ENCODE measurements at places on chromosomes 1 and 21.

GRCh38 chr1:158019171-158019868 lies 25.9 kb downstream of the KIRREL1 start:
- DNase-seq = peak; percentile 97

GRCh38 chr1:116031302-116031835 lies 55.1 kb downstream of the SLC22A15 start:
- no peak for DNase-seq

DNA sequence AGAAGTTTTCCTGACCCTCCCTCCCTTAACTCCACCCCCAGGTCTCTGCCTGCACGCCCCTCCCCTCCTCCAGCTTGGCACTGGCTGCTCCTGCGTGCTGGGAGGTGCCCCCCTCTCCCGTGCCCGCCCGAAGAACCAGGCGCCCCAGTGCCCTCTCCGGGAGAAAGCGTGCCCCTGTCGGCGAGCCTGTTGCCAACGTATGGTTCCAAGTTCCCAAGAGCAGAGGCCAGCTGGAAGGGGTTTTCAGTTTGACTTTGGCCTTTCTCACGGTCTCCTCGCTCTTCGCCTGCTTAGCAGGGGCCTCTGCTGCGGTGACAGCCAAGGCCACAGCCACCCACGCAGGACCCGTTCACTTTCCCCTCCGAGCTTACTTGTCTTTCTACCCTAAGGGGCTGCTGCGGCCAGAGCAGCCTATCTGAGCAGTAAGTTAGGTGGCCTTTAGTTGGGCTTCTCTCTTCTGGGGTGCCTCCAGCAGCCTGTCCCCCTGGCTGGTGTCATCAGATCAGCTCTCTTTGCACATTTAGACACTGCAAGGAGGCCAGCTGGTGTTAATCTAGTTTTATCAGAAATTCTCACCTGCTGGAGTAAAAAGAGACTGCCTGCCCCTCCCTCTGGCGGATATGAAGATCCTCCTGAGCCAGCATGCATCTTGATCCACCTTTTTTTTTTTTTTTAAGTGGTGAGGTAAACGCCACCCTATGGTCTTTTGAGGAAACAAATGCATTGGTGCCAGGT lies 1.5 kb downstream of the STUM start:
- DNase-seq = no peak

DNA sequence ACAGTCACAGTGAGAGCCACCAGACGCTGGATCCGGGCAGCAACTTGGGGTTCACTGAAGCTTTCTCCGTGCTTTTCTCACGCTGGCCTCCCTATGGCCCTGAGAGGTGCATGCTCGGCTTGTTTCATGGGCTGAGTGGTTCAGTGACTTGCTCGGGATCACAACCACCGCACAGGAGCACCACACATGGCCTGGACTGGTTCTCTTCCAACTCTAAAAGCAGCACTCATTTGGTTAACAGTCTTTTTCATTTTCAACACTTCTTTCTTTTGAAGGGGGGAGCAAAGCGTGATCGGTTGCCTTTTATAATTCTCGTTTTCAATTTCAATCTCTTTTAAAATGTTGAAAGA lies 26.2 kb downstream of the UBIAD1 start:
- DNase-seq = no peak

GRCh38 chr1:185541871-185542301 lies 192.3 kb upstream of the HMCN1 start:
- DNase-seq = peak; percentile 43

DNA sequence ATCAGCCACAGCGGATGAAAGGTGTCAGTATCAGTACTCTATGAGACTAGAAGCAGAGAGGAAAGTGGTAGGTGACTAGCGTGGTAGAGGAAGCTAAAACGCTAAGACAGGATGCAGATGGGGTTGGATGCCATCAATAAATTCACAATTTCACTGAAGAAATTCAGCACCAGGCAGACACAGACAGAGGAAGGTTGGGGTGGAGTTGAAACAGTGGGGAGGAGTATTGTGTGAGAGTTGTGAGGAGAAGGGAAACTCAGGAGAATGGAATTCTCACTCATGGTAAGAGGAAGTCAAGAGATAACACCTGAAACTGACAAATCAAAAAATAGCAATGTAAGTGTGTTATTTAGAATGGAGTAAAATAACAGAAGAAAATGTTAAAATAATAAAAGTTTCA lies 208.5 kb upstream of the DAB1 start:
- peak; percentile 2 for DNase-seq

DNA sequence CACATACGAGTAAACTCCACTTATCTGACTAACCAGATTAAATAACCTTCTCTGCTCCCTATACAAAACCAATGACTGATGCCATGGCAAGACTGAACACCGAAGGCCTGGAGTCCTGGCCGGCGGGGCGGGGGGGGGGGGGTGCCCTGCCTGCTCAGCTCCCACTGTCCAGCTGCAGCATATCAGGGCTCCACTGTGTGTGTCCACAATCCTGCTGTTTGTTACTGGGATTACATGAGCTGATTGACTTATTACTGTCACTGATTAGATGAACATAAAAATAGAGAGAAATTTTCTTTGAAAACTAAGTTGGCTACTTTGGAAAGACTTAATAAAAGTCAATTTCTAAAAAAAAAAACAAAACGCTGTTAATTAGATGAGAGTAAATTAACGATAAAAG lies 24.9 kb downstream of the TMEM63A start:
- DNase-seq = no peak

GRCh38 chr1:182740120-182740519 lies 49.5 kb upstream of the NPL start:
- DNase-seq = no peak

DNA sequence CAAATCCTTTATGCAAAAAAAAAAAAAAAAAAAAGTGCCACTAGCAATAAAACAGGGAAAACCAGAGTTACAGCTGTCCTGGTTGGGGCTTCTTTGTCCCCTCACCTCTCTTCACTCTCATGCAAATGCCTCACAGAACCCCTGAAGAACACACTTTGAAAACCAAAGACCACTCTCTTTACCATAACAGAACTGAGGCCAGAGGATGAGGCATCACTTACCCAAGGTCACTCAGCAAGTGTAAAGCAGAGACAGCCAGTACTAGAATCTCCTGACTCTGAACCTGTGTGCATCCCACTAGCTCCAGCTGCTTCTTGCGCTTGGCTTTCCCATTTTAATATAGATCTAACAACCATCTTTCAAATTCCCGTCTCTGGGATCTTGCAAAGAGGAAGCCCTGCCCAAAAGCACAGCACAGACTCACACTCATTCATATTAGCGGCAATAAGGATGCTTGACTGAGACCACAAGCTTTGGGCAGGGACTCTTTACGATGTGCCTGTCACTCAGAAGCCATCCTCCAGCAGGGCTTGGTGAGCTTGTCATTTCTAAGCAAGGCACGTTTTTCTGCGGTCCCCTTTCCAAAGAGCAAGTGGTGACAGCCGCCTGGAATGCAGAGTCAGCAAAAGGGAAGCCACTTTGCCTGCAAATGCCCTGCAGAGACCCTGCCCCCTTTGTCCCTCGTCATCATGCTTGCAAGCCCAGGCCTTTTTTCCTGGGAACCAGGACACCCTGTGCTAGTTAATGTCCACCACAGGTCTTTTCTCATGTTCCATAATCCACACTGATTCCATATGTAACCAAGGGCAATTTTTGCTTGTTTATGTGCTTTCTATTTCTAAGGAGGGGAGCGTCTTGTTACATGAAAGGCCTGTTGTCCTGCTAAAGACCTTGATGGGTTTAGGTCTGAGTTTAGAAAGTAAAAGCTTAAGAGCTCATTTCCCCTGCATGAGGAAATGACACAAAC lies 76.5 kb upstream of the NFIA start:
- no peak for DNase-seq

All from A172 (cell line).